ENCODE measurements at places on chromosomes 3 and 15.

- no peak for DNase-seq
Observed at GRCh38 chr3:104878395-104878794, 488.3 kb upstream of the ALCAM start.

DNA sequence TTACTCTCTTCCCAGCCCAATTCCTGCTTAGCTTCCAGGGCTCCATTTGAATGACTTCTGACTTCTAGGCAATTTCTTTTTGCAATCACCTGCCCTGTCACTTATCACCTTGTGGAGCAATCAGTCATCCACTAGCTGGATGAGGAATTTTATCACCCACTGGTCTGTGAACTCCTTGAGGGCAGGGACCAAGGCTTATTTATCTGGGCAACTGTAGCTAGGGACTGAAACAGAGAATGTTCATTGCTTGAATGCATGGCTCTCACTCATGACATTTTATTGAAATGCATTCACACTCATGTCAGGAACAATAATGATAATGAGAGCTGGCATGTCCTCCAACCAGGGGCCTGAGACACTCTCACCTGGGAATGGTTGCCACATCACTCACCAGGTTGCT, 15.5 kb downstream of the TNFAIP8L3 start:
- no peak for DNase-seq

DNA sequence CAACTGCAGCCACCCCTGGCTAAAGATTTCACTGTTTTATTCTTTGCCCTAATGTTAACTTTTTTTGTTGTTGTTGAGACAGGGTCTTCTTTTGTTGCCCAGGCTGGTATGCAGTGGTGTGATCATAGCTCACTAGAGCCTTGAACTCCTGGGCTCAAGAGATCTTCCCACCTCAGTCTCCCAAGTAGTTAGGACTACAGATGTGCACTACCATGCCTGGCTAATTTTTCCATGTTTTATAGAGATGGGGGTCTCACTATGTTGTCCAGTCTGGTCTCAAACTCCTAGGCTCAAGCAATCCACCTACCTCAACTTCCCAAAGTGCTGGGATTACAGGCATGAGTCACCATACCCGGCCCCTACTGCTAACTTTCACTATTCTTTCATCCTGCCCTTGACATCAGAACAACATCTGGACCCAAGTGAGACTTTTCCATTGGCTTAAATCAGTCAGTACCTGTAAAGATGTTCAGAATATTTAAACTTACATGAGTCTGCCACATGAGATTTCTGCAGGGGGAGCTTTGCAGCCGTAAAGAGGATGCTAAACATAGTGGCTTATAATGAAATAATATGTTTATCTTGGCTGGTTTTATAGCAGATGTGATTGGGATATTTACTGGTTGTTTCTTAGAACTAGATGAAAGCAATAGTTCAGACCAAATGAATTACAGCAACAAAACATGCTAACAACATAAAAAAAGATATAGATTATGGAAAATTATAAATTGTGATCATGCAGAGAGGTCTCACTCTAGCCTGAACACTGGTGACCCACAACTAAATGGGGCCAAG, 73.6 kb downstream of the HMG20A start:
- no peak for DNase-seq

GRCh38 chr3:69212411-69213160, 90.2 kb upstream of the LMOD3 start:
- no peak for DNase-seq

GRCh38 chr3:45599984-45600650, 5.6 kb downstream of the LIMD1 start:
- no peak for DNase-seq

- DNase-seq, result no peak
Observed at GRCh38 chr3:119310071-119310470, 15.9 kb downstream of the ARHGAP31 start.

GRCh38 chr15:58432401-58432800, 610 bp downstream of the LIPC start:
- DNase-seq, result no peak

DNA sequence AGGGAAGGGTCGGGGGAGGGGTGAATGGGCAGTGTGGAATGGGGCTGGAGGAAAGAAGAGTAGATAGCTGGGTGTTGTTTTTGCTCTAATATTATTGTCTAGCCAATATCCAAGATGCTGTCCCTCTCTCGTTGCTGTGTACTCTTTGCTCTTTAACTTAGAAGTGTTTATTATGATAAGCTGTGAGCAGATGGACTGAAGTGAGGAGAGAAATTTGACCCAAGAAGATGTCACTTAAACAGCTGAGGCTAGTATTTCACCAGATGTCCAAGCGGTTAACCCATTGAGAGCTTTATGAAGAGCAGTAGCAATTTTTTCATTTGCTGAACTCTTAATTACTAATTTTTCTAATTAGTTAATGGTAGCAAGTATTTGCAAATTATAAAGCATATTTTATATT, 212.2 kb upstream of the TP63 start:
- DNase-seq, result no peak

DNA sequence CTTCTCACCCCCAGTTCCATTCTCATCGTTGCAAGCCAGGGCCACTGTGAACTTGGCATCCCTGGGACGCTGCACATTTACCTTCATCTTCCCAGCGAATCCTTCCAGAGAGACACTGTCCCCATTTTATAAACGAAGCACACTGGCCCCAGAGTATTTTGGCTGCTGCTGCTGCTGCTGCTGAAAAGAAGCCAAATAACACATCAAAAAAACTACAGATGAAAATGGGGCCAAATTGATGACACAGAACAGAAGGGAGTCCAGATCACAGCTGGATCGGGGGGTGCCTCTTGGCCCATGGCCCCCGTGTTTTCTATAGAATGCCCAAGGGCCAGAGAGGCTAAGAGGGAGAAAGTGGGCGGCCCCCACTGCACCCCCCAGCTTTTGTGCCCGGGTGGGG, 221.0 kb upstream of the IGF1R start:
- no peak for DNase-seq

- DNase-seq, result no peak
Observed at GRCh38 chr3:14406336-14406735, 3.9 kb downstream of the SLC6A6 start.

DNA sequence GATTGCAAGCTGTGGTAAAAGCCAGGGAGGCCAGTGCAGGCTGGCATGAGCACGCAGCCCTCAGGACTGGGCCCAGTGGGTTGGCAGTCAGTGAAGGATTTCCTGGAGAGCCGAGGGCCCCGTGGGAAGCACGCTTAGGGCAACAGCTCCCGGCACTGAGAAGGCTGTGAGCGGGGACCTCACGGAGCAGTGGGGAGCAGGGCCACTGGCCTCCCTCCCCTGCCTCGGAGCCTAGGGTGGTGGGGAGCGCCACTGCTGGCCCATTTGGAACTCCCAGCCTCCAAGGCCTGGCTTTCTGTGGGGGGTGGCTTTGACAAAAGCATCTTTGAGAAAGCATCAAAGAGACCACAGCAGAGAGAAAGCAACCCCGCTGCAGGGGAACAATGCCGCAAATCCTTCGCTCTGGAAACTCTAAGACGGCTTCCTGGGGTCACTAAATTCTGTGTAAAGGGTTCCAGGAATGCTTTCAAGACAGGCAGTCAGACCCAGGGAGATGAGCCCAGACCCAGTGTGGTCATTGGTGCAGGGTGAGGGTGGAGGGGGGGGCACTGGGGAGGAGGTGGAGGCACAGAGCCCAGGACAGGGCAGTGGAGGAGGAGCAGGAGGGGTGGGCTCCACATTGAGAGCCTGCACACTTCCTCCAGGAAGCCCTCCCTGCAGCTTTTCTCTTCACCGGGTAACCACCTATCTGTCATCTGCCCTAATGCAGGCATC, 9.5 kb upstream of the APBA2 start:
- DNase-seq, result no peak

DNA sequence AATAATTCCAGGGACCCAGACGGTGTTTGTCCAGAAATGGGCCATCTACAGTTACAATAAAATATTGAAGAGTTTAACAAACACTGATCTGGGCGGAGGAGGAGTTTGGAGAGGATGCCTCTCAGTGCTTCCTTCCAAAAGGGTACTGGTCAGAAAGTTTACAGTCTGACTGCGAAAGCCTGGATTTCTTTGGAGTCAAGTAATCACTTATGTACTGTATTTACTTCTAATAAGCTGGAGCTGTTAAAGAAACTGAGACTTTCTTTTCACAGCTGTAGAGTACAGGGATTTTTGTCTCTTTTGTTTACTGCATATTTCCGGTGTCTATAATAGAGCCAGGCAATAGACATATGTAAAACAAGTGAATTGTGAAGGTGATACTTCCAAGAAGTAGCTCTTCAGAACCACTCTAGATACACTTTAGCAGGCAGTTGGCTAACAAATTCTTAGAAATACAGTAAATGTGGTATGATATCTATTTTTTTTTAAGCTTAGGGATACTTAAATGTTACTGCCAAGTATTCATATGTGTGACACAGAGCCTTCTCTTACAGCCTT, 22.1 kb upstream of the NEO1 start:
- DNase-seq, result no peak

DNA sequence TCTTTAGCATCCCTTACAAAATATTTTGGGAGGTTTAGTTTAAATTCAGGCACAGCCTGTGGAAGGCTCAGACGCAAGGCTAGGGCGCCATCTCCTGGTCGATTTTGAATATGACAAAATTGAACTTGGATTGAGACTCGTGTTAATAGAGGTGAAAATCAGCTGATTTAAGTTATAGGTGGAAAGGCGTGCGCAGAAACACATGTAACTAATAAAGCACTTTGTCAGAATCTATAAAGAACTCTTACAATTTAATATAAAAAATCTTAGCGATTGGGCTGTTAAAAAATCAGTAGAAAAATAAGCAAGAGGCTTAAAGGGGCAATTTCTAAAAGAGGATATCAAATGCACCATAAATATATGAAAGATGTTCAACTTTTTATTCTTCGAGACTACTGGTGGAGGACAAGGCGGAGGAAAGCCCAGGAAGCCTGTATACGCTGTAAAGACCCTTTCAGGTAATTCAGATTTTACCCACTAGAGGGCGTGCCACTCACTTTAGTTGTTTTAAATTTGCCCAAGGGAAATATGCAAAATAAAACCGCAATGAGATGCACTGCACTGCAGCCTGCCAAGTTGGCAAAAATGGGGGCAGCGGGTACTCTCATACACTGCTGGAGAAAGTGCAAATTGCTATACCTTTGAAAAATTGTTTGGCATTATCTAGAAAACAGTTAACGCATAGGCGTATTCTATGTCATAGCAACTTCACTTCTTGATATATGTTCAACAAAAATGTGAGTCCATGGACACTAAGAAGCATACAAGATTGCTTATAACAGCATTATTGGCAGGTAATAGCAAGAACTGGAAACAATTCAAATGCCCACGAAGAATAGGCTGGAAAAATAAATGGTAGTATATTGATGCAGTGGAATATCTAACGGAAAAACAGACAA, 64.7 kb downstream of the SLC30A4 start:
- DNase-seq, result peak; percentile 64

DNA sequence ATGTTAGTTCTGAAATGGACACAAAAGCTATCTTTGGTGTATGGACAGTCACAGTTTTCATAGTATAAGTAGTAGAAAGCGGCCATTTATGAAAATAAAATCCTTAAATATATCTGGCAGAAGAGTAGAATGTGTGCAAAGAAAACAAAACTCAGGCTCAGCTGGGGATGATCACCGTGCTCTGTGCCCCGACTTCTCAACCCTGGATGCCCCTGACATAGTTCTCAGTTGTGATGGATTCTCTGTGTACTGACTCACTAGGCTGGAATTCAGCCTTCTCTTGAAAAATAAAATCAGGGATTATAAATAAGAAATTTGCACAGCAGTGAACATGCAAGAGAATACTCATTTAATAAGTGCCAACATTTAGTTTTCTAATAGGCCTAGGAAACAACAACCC, 925.1 kb upstream of the NR2F2 start:
- no peak for DNase-seq

- no peak for DNase-seq
Observed at GRCh38 chr3:118067439-118067838, 967.2 kb downstream of the IGSF11 start.

GRCh38 chr15:91366111-91366510, 266.1 kb downstream of the SV2B start:
- no peak for DNase-seq

DNA sequence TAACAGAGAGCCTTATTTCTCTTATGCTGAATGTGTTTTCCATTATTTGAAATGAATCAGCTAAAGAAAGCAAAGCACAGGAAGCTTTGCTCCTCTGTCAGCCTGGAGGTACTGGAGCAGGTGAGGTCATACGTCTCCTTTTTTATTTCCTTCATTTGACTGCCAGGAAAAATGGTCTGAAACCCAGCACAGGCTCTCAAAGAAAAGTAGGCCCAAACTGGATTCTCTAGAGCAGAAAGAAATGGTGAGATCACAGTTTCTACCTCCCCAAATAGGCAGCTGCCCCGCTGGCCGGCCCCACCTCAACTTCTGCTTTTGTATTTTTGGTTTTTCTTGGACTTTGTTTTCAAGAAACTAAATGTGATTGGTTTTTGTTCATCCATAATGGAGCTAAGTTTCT, 95.1 kb downstream of the RPL39L start:
- peak; percentile 32 for DNase-seq

DNA sequence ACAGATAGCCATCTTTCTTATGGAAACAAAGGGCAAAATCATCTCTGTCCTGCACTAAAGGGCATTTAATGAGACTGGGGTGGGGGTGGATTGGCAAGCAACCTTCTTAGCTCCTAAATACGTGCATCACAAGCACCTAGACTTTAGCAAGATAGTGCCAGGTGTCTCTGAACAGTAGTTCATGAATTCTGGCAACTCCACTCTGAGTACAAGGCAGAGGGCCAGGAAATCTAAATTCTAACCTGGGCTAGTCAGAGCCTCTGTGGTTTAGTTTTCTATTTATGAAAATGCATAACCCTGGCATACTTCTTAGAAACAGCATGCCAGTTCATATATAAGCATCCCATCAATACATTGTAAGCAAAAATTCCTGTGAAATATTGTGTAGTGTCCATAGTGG, 788.5 kb downstream of the MCTP2 start:
- DNase-seq, result no peak

DNA sequence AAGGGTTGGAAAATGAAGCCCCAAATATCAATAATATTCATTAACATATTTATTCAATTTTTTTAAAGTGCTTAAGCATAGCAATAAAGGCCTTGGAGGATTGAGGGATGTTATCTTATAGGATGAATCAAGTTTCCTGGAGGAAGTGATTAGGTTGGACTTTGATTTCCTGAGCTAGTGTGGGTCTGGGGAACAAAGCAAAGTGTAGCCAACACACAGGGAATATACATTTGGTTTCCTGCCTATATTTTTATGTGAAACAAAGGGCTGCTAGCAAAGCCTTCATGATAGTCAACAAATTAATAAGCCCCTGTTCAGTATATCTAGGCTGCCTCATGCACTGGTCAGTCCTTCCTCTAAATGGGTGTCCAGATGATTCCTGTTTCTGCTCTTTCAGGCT, 261.1 kb upstream of the IL12A start:
- no peak for DNase-seq

GRCh38 chr3:17157713-17158112, 273.0 kb downstream of the PLCL2 start:
- no peak for DNase-seq

DNA sequence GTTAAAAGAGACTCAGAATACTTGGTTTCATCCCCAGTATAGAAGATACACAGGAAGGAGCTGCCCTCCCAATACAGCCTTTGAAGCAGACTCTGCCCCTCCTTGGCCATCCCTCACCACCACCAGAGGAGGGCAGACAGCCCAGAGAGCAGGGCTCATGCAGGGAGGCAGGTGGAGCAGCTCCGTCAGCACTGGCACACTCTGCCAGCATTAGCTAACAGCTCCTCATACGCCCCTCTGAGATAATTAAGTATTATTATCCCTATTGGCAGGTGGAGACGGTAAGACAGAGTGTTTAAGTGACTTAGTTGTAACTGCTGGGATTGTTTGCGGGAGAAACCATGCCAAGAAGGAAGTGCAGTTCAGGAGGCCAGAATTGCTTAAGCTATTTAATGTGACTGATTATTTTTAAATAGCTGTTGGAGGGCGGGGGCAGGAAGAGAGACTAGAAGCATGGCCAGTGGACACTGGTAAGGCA, 434.0 kb downstream of the EPHB1 start:
- DNase-seq, result no peak

Data from CD4-positive, alpha-beta T cell treated with Interferon gamma for 1 hour (primary cell).